ENCODE measurements at places on chromosomes 4 and X.
A peak's percentile ranks its signal among the peaks of the same experiment; 100 is the strongest.

- no peak for DNase-seq
Observed at GRCh38 chr4:181529537-181529936, 713.7 kb upstream of the TENM3 start.

DNA sequence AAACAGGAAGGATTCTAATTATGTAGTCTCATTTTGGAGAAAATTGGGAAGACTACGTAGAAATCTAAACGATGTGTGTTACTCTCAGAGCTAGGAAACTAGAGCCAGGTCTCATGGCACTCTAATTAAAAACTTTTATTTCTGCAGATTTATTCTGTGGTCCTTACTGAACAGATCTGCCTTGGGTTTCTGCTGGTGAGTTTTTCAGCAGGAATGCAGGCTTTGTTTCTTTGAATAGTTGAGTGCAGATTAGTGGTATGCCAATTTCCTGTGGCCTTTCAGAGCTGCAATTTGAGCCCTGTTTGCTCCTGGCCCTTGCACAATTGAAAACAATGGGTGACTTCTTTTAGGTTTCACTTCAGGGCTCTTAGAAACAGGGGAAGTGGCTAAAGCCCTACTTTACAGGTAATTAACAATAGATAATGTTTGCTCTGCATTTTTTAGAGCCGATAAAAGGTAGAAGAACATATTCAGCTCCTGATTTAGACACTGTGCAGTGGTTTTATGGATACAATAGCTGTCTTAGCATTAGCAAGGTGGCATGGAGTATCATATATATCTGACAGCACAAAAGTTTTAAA lies 21.8 kb downstream of the SPRY1 start:
- no peak for DNase-seq

GRCh38 chr4:94519019-94519418 lies 67.3 kb downstream of the PDLIM5 start:
- DNase-seq, result no peak

- peak; percentile 20 for DNase-seq
Observed at GRCh38 chr4:88244816-88245579, 39.4 kb downstream of the PPM1K start.

DNA sequence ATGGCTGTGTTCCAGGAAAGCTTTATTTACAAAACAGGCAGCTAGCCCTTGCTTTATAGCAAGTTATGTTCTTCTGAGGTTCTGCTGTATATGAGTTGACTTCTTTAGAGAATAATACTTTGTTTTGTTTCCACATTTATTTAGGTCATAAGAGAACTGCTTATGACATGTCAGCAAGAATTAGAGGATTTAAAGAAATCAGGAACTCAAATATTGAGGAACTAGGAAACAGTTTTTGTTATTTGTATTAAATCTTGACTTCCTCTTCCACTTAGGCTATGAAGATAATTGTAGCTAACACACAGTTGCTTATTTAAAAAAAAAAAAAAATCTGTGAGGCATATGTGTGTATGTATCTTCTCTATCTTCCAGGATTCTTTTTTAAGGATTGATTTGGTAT lies 14.3 kb downstream of the ZRSR2 start:
- no peak for DNase-seq

- no peak for DNase-seq
Observed at GRCh38 chr4:132910229-132910748, 238.8 kb upstream of the PCDH10 start.

GRCh38 chr4:65498606-65499005 lies 171.7 kb downstream of the EPHA5 start:
- DNase-seq, result no peak
